Colonic mucosa (tissue), 4 donors: ENCODE measurements at places on chromosomes 12 and 14. TPM values are rescaled to one million over a fixed set of nuclear protein-coding genes. Genes with fewer than 3 reads are reported as not detected.

TRHDE gene
- total RNA-seq = 8.7 TPM

CLEC9A gene
- 0.47 TPM for total RNA-seq

CLEC14A gene
- 4.4 TPM for total RNA-seq

PZP gene
- total RNA-seq = not detected

RAD51B gene
- 22.0 TPM for total RNA-seq

GRCh38 chr12:117878605-117879004, 90.2 kb downstream of the KSR2 start:
- DNase-seq = no peak

DNA sequence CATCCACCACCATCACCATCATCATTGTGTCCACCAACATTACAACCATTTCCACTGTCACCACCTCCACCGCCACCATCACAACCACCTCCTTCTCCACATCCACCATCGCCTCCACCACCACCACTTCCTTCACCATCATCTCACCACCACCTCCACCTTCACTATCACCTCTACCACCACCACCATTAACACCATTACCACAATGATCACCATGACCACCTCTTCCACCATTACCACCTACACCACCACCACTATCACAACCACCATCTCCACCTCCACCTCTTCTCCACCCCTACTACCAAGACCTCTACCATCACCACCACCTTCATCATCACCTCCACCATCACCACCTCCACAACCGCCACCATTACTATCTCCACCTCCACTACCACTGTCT, 16.4 kb downstream of the ISCU start:
- no peak for DNase-seq

- no peak for DNase-seq
Measured at GRCh38 chr14:81208489-81208888, 12.3 kb downstream of the GTF2A1 start.

DNA sequence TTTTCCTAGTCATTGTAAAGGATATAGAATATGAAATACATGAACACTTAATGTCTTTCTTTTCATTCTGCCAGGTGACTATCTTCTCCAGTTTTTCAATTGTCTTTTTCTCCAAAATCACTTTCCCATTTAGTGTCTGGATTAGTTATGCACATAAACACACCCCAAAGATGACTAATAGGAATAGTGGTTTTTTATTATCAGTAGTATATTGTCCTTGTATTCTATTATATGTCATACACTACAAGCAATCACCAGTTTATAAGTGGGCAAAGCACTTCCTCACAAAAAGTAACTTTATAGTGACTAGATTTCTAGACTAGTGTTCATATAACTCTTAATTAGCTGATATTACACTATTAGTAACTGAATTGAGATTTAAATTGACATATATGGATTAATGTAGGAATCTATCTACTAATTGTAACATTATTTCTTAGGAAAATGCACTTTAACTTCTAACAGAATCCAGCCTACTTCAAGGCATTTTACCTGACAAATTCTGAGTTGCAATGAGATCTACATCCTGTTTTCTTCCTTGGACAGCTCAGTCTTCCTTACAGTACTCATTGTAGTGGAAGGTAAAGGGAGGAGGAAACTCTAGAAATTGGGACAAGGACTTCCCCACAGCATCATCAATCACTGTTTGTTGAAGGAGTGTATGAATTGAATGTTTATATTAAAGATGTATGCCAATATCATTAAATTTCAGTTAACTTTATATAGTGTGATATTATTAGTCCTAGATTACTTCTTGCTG, 186.1 kb upstream of the GARIN2 start:
- no peak for DNase-seq

DNA sequence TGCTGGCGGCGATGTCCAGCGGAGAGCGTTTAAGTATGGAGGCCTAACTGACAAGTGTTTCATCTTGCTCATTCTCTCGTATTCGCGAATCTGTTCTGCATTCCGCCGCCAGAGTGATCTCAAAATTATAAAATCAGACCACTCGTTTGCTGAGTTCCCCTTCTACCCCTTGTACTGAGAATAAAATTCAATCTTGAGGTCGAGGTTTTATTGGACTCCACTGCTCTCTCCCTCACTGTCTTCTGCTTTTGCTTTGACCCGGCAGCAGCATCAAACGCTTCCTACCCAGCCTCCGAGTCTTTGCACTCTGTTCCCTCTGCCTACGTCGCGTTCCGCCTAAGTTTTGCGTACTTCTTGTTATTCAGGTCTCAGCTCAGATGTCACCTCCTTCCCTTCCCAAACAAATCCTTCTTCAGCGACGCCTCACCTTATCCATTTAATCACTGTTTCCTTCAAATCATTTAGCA, 462 bp downstream of the KNTC1 start:
- DNase-seq = peak; percentile 38

DNA sequence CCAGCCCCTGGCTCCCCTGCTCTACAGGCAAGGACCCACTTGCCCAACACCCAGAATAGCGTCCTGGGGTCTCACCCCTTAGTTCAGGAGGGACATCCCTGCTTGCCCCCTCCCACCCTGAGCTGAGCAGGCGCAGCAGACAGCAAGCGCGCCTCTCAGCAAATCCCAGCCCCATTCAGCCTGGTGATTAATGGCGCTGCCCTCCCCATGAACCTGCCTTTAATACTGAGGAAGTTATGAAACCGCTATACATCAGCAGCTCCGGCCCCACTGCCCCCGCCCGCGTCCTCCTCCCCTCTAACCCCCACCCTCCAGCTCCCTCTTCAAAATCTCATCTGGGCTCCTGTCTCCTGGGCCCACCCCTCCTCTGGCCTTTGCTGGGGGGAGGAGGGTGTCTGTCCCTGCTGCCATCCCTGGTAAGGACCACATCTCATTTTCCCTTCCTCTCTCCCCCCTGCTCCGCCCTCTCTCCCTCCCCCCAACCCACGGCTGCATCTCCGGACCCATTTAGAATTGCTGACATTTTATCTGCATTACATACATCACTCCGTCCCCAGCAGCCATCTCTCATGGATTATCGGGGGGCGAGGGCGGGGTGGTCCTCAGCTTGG, 7.1 kb upstream of the SMUG1 start:
- no peak for DNase-seq

GRCh38 chr14:77763978-77764377, 3.0 kb upstream of the SNW1 start:
- DNase-seq = no peak

DNA sequence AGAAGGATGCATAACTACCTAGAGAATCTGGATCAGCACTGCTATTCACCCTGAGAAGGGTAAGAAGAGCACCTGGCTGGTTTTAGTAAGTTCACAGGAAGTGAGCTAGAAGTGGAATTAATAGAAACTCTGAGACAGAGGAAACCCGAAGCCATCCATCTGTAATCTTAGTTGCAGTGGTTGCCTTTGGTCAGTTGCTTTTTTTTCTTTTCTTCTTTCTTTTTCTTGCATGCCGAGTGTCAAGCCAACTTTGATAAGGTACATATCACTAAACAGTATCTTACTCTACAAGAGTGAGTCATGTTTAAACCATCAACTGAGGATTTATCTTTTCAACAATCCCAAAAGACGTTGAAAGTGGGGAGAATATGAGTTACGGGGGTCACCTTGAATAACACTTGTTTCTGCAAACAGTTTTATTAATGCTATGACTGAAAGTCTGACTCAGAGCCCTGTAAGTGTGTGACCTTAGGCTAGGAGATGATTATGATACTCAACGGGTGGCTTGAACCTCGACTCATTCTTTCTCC, 26.7 kb downstream of the C12orf75 start:
- no peak for DNase-seq

- peak; percentile 42 for DNase-seq
Measured at GRCh38 chr12:24561882-24562770, 386.8 kb downstream of the BCAT1 start.

GRCh38 chr12:112710414-112710813, 81.1 kb upstream of the RPH3A start:
- no peak for DNase-seq
